ENCODE measurements at places on chromosomes 11 and 22.

- no peak for DNase-seq
Measured at GRCh38 chr11:118277312-118277711, 13.2 kb upstream of the MPZL2 start.

- DNase-seq = no peak
Measured at GRCh38 chr11:60912223-60912850, 1.6 kb upstream of the TMEM109 start.

DNA sequence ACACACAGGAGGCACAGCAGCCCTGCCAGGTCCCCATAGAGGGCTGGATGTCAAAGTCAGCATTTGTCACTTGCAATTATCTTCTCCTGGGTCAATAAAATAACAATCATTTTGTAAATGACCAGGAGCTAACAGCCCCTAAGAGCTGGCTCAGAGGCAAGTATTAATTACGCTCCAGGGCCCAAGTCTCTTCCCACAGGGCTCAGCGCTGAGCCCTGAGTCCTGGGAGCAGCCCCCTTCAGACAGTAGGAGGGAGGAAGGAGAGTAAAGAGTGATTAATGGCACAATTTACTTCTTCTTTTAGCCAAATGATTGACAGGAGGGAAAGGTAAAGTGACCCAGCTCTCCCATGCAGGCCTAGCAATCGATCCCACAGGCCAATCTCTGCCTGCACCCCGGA lies 99.0 kb upstream of the DRD2 start:
- no peak for DNase-seq

- no peak for DNase-seq
Measured at GRCh38 chr11:131467645-131468394, 97.4 kb downstream of the NTM start.

DNA sequence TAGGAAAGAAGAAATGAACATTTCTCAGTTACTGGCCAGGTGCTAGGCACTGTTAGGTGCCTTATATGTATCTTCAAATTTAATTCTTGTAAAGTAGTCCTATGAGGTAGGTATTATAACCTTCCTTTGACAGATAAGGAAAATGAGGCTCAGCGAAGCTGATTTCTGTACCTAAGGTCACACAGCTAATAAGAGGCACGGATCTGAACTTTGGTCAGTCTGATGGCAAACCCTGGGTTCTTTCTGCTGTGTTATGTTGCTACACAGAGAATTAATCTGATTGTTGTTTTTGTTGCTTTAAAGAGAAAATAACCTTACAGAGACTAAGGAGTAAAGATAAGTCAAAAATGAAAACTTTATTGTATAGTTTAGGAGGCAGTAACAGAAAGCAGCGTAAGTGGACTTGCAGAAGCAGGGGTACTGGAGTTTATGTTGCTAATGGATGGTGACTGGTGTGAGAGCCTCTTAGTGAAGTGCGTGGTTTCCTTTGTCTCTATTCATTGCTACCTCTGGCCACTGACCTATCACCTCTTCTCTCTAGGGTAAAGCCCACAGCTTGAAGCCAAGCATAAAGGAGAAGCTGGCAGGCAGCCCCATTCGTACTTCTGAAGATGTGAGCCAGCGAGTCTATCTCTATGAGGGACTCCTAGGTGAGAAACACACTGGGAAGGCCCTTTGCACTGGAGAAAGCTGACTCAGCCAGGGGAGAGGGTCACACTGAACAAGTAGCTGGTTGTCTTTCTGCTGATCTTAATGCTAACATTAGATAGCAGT lies 38.3 kb downstream of the MADD start:
- DNase-seq = no peak
